ENCODE measurements at places on chromosomes 6 and 20.
A peak's percentile ranks its signal among the peaks of the same experiment; 100 is the strongest.

- DNase-seq = no peak
These were observed 121.1 kb downstream of the GPR63 start for GRCh38 chr6:96716221-96716620.

GRCh38 chr20:18904192-18904591, 90.6 kb downstream of the SCP2D1 start:
- DNase-seq = no peak

DNA sequence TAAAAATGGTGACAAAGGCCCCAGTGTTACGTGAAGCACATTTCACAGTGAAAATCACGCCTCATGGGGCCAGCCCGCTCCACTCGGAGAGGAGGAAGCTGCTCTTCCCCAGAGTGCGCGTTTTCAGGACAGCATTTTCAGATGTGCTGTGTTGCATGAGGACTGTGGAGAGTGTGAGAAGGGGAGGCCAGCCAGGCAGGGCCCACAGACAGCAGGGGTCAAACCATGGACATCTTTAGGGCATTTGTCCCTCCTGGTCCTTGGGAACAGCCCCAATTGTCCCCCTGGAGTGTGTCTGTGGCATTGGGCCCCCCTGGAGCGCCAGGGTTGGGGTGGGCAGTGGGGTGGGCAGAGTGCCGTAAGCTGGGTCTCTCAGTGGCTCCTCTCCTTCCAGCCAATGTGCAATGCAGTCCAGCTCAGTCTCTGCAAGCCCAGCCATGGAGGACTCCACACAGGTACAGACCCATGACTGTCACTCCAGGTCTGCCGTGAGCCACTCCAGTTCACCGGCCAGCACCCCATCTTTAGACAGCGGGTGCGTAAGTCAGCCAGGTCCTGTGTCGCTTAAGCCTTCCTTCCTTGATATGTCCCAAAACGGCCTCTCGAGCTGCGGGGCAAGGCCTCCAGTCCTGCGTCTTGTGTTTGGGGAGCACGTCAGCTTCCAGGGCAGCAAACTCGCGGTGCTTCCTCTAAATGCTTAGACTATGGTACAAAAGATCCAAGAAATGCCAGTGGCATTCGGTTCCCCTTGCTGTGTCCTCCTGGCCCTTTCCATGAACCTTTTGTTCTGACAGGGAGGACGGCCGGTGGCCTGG, 159.3 kb upstream of the AFDN start:
- peak; percentile 61 for DNase-seq

GRCh38 chr6:51753635-51754034, 333.8 kb downstream of the PKHD1 start:
- DNase-seq = no peak

DNA sequence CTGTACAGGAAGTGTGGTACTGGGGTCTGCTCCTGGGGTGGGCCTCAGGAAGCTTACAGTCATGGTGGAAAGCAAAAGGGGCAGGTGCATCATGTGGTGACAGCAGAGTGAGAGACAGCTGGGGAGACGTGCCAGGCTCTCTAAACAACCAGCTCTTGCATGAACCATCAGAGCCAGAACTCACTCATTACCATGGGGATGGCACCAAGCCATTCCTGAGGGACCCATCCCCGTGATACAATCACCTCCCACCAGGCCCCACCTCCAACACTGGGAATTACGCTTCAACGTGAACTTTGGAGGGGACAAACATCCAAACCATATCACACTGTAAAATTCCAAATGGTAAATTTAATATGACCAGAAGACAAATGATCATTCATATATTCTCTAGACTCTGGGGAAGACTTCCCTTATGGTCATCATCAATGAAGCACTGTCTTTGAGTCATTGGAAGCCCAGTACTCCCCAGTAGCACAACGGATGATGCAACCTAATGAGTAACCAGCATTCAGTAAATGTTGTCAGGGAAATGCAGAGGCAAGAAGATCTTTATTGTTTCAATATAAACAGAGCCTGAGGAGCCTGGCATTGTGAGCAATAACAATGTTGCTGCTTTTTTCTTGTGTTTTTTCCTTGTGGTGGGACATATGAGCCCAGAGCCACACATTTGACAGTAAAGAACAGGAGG, 48.2 kb upstream of the RALY start:
- no peak for DNase-seq

GRCh38 chr6:55633471-55633870, 54.5 kb upstream of the HMGCLL1 start:
- no peak for DNase-seq

DNA sequence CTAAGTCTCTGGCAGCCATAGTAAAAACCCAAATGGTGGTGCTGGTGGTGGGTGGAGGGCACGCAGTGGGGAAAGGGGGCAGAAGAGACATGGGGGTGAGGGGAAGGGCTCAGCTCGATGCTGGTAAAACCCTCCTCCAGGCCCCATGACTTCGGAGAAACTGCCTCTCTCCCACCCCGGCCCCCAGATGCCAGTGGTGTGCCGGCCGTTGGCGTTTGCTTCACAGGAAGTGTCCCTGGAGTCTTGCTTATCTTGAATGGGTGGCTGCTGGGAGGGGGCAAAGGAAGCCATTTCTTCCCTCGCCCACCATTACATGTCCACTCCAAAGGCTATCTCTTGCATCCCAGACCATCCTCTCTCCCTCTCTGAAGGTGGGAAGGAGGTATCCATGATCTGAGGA, 25.4 kb downstream of the VEGFA start:
- DNase-seq = no peak

DNA sequence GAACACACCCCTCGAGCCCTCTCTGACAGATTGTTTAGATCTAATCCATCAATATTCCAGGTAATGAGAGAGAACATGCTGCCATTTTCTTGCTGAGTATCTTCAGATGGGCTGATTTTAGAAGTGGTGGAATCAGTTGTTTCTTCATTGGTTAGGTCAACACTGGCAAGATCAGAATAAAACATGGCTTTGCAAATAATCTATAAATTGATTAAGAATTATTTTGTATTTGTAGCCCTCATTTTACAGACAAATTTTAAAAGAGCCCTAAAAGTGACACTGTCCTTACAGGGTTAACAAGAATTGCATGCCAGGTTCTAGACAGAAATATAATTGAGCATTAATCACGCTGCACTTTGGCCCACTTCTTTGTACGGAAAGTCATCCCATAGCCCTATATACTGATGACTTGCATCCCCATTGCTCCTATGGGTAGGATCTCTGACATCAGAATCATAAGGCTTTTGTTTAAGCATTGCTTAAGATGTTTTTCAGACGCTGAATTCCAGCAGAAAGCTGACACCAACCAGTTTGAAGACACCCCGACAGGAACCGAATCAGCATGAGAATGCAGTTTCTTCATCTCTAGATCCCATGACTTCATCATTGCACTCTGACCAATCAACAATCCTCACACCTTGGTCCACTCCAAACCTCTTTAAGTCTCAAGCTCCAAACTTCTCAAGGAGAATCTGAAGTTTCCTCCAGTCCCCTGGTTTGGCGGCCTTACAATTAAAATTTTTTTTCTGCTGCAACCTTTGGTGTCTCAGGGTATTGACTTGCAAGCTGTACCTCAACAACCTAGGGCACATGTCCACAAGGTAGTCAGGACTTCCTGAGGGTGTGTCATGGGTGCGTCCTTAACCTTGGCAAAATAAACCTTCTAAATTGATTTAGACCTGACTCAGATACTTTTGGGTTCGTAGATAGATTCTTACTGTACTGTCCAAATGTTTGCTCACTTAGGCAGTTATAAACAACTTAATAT, 7.8 kb downstream of the TDP2 start:
- DNase-seq = no peak

- DNase-seq = peak; percentile 71
These were observed 92.1 kb downstream of the FOXC1 start for GRCh38 chr6:1701668-1702353.

GRCh38 chr6:146578054-146578453, 20.7 kb upstream of the ADGB start:
- no peak for DNase-seq

- no peak for DNase-seq
These were observed 32.1 kb downstream of the LAMA4 start for GRCh38 chr6:112221981-112222852.

- no peak for DNase-seq
These were observed 64.2 kb downstream of the LAMA4 start for GRCh38 chr6:112190164-112190563.

DNA sequence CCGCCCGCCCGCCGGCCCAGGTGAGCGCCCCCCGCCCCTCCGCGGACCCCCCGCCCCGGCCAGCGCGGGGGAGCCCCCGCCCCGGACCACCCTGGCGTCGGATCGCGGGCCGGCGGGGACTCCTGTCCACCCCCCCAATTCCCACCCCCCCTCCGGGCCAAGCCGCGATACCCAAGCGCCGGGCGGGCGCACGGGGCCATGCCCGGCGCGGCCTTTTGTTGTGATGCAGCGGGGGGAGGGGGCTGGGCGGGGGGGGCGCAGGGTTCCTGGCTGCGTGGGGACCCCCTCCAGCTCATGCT, 245 bp downstream of the SRC start:
- no peak for DNase-seq

GRCh38 chr6:108862479-108863191, 14.4 kb downstream of the ARMC2 start:
- peak; percentile 75 for DNase-seq

DNA sequence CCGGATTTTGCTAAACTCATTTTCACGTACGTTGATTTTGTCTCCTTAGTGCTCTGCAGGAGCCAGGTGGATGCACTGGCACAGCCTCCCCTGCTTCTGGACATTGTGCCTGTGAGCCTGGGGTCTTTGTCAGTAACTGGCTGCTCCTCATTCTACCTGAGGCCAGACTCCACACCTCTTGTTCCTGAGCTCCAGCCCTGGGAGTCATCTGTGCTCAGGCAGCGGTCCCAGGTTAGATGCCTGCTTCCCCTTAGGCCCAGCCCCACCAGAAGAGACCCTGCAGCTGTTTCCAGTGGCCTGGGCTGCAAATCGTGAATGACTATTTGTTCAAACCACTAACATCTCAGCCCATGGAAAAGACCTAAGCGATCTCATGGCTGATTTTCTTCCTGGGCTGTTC, 129.1 kb downstream of the ERMARD start:
- no peak for DNase-seq

Data from aorta (tissue), 5 donors.